ENCODE measurements at places on chromosomes 13 and 19.

DNA sequence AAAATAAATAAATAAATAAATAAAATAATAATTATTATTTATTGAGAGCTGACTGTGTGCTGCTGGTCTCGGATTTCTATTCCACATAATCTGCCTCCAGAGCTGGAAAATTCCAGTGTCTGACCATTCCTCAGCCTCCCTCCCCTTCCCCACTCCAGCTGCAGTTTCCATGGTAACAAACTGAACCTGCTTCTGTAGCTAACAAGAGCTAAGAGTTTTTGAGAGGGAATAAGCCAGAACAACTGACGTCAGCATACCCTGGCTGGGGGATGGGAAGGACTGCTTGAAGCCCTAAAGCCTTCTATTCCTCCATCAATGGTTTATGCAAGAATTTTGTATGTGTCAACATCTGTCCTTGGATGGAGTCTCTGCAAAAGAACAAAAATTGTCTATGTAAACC is 26.0 kb upstream of the PEG3 start:
- DNase-seq, result no peak

DNA sequence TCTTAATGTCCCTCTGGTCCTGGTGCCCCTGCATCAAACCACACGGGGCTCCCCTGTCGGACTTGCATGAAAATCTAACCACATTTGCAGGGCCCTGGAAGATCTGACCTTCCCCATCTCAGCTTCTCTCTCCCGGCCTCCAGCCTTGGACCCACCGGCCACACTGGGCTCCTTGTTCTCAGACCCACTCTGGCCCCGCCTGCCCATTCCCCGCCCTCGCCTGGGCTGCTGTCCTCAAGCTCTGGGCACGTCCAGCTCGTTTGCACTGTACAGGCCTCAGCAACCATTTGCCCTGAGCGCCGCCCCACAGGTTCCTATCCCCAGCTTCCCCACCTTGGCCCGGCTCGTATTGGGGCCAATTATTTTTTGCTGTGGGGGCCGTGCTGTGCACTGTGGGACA is 10.5 kb downstream of the MYO9B start:
- DNase-seq, result no peak

- DNase-seq, result no peak
Measured at GRCh38 chr13:100668408-100668807, 6.2 kb downstream of the TMTC4 start.

DNA sequence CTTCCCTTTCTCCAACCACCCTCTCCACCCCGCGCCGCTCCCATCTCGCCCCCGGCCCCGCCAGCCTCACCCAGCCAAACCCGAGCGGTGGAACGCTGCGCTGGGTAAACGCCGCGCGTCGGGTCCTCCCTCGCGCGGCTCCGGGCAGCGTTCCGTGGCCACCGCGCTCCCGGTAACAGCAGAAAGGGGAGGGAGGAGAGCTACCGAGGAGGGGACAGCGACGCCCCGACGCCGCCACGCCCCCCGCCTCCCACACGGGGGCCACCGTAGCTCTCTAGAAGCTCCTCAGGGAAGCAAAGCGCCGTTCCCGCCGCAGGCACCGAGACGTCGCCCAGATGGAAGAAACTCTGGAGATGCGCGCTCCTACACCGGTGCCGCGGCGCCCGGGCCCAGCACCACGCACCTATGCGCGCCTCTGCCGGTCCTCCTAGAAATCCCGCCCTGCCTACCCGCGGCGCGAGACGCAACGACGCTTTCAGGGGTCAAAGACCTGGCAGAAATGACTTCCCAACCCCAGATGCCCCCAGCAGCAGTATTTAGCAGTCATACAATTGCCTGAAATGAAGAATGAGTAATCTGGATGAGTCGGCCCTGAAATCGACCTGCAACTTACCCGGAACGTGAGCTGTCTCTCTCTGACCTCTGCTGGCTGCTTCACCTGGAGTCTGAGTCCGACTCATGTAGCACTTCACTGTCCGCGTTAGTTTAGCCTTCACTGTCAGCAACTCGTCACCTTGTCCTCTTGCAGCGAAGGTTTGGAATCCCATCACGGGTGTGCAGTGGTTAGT is at the start of gene RUBCNL:
Gene RUBCNL, minus strand, starts transcription at position 189 of the 788 bp plus-strand sequence. CDS start 14,777 bp downstream, outside the sequence.
- DNase-seq, result peak; percentile 74

DNA sequence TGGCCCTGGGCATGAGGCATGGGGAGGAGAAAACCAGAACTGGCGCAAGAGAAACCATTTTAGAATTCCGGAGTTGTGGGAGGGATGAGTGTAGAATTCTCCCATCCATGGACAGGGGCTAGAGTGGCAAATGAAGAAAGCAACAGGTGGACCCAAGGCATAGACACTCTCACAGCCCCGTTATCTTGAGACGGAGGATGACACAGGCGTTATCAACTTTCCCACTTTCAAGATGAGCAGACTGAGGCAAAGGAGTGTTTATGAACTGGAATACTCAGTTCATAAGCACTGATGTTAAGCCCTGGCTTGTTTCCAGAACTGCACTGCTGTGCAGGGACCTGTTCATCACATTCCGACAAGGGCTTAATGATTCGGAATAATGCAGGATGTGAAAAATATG is 1.1 kb upstream of the GTF3A start:
- DNase-seq, result no peak

DNA sequence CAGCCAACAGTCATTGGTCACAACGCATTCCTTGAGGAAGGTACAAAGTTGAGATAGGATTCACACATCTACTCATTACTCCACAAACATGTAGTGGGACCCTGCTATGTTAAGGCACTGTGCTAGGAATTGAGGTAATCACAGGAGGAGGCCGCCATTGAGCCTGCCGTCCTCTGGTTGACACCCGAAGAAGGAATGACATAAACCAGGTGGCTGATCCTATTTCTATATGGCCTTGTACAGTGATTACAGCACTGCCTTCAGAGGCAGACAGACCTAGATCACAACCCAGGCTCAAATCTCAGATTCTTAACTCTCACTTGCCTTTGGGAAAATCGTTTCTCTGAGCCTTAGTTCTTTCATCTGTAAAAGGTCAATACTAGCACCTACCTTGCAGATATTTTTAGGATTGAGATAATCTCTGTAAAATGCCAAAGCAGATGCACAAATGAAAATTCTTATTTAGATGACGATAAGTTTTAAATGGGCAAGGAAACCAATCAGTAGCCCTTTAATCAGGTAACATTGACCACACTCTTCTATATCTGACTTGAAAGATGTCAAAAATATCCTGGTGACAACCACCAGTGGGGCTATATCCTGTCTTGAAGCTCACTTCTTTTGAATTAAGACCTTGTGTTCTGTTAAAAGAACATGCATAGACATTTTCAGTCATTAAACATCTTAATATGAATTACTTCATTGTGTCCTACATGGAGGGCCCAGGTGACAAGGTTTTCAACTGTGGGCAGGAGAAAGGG is 251.6 kb downstream of the KCTD12 start:
- no peak for DNase-seq

DNA sequence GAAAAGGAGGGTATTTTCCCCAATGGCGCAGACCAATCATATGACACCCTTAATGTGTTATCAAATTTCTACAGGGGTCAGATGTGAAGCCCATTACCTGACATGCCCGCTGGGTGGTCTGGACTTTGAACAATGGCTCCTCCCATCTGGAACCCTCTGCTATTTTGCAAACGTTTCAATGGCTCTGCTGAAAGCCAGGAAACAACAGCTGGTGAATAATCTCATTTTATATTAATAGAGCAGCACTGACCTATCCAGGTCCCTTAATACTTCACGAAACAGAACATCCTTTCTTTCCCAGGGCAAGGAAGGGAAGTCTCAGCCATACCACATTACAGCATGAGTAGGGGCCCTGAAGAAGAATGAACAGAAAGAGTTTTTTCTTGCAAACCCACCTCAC is 20.3 kb upstream of the KPNA3 start:
- no peak for DNase-seq

DNA sequence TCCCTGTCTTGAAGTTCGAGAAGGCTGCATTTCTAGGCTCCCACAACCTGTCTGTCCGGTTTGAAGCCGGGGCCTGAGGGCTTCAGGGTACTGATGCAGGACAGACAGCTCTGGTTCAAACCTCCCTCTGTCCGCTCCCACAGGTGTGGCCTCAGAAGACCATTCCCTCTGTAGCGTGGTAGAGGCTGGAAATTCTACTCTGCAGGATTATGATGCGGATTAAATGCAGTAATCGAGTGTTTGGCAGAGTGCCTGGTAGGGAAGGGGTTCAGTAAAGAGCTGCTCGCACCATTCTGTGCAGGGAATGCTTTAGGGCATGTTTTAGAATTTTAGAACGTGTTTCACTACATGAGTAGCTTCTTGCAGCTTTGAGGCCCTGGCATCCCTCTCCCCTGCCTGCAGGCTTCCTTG is 30.5 kb downstream of the PPP1R37 start:
- no peak for DNase-seq

DNA sequence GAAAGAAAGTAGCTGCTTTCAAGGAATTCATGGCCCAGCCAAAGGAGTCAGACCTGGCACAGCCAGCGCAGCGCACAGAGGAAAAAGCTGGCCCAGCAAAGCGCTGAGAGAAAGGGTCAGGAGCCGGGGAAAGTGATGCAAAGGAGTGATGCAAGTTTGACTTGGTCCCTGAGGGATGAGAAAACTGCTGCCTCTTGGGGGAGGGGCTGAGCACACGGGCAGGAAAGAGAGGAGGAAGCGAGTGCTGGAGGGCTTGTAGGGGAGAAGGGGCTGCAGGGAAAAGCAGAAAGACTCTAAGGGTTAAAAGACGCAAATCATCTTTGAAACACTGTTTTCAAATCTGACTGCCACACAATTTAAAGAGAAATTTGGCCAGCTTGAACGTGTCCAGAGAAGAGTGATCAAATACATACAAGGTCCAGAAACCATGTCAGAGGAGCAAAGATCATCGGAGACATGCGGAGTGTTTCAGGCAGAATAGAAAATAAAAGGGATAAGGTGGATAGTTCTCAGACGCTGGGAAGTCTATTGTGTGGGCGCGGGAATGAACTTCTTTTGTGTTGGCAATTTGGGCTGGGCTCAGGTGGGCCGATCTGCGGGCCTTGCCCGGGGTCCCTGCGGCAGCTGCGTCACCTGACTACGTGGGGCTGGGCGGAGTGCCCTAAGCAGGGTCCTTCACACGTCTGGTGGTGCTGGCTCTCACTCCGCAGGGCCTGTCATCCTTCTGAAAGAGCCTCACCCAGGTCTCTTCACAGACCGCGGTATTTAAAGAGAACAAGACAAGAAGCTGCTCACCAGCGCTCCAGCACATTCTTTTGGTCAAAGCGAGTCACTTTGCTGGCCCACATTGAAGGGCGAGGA is 18.1 kb downstream of the N4BP2L1 start:
- peak; percentile 94 for DNase-seq

DNA sequence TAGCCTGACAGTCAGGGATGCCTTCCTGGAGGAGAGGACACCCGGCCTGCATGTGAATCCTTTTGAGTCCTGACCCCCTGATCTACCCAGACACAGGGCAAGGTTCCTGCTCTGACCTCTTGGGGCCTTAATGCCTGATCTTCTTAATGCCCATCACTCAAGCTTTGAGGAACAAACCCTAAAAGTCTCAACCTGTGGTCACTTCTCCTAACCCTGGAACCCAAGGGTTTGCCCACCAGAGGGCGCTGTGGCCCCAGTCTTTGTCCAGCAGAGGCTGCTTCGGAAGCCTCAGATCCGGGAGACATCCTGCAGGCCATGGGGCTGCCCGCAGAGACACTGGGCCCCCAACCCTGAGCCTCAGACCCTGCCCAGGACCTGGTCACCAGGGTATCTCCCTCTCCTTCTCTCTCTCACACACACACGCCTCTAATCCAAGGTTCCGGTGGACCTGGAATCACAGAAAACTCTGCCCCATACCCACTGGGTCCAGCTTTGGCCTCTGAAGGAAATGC is 9.8 kb upstream of the DPF1 start:
- DNase-seq, result peak; percentile 96

- no peak for DNase-seq
Measured at GRCh38 chr19:3771000-3771905, 775 bp downstream of the RAX2 start.

DNA sequence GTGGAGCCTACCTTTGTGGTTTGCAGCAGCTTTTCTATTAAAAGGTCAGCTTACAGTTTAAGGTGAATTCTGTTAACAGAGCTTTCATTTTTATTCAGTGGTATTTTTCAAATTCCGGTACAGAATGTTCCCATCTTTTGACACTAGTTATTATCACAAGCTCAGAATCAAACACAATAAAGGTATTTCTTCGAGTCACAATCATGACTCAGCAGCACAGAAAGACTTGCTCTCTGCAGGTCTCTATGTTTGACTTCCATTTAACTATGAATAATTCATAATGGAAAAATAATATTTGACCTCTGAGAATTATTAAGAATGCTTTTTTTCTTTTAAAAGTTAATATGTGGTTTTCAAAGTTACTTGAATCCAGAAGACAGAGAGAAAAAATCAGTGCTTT is 28.2 kb downstream of the DACH1 start:
- no peak for DNase-seq

DNA sequence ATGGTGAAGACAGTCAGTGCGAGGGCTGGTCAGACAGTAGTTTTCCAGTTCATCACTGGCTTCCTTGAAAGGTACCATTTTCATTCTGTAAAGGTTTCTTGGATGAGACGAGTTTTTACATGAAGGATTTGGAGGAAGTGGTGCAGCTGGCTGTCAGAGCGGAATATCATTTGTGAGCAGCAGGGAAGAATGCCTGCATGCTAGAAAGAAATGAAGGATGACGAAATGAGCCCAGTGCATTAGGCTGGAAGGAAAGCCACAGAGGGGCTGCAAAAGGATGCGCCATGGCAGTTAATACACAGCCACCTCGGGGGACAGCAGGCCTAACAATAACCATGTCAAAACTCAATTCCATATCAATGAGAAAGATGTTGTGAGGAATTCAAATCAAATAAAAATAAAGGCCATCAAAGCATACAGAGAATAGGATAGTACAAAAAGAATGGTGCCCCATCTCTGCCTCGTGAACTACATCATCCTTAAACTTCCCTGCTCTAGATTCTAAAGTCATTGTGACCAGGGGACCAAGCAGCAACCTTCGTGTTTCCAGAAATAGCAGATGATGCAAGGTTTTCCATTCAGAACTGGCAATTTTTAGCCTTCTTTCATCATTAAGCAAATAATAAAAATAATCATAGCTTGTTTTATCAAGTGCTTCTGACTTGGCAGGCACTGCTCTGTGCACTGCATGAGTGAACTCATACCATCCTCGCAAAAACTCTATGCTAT is 504.2 kb downstream of the RFC3 start:
- no peak for DNase-seq

GRCh38 chr13:91141543-91142061 is 205.9 kb upstream of the MIR17HG start:
- DNase-seq, result no peak

- no peak for DNase-seq
Measured at GRCh38 chr19:45448425-45448756, 19.4 kb upstream of the FOSB start.

- no peak for DNase-seq
Measured at GRCh38 chr19:848386-848921, 3.6 kb upstream of the ELANE start.

GRCh38 chr19:55907746-55908145 is 24.4 kb downstream of the NLRP13 start:
- DNase-seq, result no peak

GRCh38 chr19:6076291-6076665 is 34.0 kb downstream of the RFX2 start:
- no peak for DNase-seq

- DNase-seq, result peak; percentile 95
Measured at GRCh38 chr19:35557539-35558399, 5.7 kb downstream of the ATP4A start.

- no peak for DNase-seq
Measured at GRCh38 chr13:112756967-112757758, 67.3 kb downstream of the ATP11A start.

All from GM23338 (cell line).